Liver (tissue), 10 donors: ENCODE measurements at places on chromosomes 4 and X. TPM values are rescaled to one million over a fixed set of nuclear protein-coding genes. Genes with fewer than 3 reads are reported as not detected.

Gene RNF175
- 0.08 TPM for total RNA-seq

DNA sequence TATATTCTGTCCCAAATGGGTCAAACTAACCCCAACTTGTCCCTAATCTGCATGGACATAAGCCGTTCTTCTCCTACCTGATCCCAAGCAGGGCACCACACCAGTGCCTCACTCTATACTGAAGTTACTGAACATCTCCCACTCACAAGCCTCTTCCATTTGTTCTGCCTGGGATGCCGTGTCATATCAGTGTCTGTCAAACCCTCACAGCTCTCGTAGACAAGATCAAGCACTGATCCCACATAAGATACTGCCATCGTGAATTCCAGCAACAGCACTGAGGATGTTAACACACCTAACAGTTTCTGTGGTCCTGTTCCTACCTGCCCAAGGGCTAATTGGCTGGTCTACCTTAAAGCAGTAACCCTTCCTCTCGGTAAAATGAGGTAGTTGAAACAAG lies 162.1 kb downstream of the APBB2 start:
- H3K27me3 ChIP-seq: no peaks in the 10 kb centered on the region
- DNase-seq: no peak
- no peak overlapping the region for H3K27ac ChIP-seq
- H3K4me3 ChIP-seq: no peak overlapping the region
- H3K36me3 ChIP-seq: no peaks in the 10 kb centered on the region

DNA sequence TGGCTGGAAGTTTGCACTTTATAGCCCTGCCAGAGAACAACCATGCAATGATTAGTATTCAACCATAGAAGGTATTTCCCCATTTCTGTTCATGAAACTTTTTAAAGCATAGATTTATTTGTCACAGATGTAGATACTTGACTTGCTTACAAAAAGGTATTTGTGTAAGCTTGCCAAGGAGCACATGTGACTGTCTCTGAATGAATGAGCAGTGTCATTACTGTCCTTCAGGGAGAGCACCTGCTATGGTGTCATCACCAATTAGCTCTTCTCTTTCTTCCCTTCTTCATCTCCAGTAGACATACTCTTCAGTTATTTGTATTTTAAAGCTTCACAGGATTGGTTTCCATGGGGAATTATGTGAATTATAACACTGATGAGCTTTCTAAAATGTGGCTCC lies 1064.7 kb upstream of the GRIA3 start:
- H3K27ac ChIP-seq: no peak overlapping the region
- H3K4me3 ChIP-seq: no peak overlapping the region
- H3K4me1 ChIP-seq: no peaks in the 10 kb centered on the region
- no peaks in the 10 kb centered on the region for H3K27me3 ChIP-seq

Gene F8A3
- total RNA-seq: 5.4 TPM
